H4 (cell line): ENCODE measurements at places on chromosomes 12 and 14.

GRCh38 chr12:108905725-108906124 is 25.8 kb downstream of the DAO start:
- DNase-seq, result no peak

GRCh38 chr12:94139816-94140215 is 8.6 kb upstream of the PLXNC1 start:
- no peak for DNase-seq

DNA sequence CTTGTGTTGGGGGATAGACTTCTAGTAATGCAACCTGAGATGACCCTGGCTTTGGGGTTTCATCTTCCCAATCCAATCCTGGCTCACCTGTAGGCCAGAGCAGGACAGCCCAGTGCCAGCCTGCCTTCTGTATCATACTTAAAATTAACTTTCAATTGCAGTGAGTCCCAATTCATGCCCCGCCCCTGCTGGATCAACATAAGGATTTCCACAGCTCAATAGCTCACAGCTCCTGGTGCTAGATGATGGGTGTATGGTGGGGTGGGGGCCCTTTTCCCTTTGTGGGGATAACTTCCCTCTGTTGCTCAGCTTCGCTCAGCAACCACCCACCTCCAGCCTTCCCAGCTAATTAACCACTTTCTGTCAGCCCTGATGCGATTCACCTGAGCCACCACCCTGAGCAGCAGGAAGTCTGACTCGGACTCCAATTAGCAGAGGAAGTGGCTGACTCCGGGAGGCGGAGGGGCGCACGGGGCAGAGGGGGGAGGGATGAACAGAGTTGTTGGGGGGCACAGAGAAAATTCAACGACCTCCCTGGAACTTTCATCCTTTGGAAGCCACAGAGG is 24.3 kb upstream of the CHGA start:
- DNase-seq, result no peak

DNA sequence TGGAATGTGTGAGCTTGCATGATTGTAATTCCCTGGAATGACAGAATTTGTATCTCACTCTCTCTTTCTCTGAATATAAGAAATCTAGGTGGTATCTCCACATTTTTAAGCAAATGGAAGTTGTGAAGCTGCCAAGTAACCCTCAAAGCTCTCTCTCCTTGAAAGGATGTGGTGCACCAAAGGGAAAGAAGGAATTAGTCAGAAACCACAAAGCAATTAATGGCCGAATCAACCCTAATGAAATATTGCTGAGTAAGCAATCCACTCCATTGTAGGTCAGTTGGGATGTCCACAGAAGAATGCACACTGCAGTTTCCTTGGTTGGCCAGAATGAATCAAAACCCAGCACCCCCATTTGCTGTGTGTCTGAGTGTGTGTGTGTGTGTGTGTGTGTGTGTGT is 153.5 kb downstream of the KCNA5 start:
- peak; percentile 62 for DNase-seq

DNA sequence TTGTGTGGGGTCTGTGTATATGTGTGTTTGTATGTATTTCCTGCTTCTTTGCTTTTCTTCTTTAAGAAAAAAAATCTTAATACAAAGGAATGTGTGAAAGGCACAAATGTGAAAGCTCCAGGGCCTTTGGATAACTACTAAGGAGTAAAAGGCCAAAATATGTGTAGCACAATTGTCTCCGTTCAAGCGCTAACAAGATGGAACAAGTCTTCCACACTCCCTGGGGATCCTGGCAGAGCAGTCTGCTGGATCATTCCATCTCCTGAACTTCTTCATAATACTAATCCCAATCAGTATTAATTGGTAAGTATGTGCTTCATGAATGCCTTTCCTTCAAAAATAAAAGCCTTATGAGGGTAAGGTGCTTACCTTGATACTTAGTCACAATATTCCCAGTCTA is 462.5 kb upstream of the TBX3 start:
- no peak for DNase-seq

- DNase-seq, result no peak
These were observed 274.7 kb downstream of the ZFP36L1 start for GRCh38 chr14:68518166-68518565.

- DNase-seq, result no peak
These were observed 16.2 kb downstream of the PLEKHD1 start for GRCh38 chr14:69500736-69501135.

DNA sequence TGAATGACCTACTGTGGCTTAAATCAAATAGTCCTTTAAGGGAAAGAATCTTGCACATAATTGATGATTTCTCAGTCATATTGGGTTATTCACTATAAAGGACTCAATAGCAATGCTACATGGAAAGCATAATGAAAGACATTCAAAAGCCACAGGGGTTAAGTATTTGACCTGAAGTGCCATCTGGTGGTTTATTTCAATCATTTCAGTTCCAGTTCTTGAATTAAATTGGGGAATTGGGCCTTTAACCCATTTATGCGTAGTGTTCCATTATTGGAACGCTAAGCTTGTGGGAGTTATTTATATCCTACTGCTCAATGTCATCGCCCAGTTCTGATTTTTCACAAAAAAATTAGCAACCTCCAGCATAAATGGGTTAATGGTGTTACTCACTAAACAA is 41.3 kb upstream of the C12orf71 start:
- no peak for DNase-seq

GRCh38 chr14:72723858-72724530 is 169.9 kb downstream of the DPF3 start:
- DNase-seq, result no peak

GRCh38 chr12:106239241-106239950 is 8.4 kb downstream of the CKAP4 start:
- DNase-seq, result no peak

DNA sequence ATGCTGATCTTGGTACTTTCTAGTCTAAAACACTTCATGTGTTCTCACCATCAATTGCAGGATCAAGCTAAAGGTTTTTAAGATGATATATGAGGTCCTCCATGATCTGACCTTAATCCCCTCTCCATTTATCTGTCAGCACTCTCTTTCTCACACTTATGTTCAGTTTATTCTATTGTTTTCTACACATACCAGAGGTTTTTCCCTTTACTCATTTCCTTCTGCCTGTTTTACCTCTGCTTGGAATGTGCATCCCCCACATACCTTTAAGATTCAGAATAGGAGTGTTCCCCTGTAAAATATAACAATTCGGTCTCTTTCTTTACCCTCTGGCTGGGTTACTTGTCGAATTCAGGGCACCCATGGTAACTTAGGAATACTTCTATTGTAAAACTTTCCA is 219.1 kb upstream of the PKP2 start:
- DNase-seq, result no peak

- DNase-seq, result no peak
These were observed 262.0 kb upstream of the G2E3 start for GRCh38 chr14:30296931-30297405.

- DNase-seq, result peak; percentile 99
These were observed at the start of gene EMP1 for GRCh38 chr12:13196130-13196921. Gene EMP1 (plus strand): TSS chr12:13196726. CDS start chr12:13211511, 14,785 bp downstream.

DNA sequence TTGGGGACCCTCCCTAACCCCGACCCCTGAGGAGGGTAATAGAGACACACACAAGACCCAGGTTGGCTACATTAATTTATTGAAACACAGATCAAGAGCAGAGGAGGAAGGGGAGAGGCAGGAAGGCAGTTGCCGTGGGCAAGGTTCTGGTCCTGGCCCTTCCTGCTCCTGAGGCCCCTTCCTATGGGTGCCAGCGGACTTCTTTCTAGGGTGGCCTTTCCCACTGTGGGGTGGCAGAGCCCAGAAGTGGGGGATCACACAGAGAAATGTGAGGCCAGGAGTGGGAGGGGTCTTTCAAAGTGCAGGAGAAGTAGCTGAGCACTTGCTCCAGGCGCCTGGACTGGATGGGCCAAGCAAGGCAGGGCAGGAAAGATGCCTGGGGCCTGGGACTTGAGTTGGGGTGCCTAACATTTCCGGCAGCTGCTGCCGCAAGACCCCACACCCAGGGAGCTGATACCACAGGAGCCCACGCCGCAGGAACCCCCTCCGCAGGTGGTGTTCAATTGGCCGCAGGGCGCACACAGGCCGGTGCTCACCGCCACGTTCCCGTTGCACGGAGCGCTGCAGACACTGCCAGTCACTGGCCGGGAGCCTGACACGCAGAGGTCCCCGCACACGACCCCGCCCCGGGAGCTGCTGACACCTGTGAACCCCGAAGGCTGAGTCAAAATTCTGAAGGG is 5.3 kb downstream of the KRT81 start:
- no peak for DNase-seq

DNA sequence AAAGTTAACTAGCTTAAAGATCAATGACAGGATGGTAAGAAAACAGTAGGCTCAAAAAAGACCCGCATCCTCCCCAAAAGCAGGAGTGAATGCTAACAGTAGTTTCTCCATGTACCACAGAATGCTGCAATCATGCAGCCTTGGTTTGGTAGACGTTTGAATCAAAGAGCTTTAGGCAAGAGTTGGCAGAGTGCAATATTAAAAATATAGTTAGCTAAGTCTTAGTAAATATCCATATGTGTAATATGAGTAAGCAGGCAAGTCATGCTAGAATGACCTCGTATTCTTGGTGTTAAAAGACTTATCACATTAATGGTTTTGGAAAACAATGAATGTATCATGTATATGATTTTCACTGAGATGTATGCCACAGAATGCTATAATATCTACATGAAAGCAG is 18.8 kb upstream of the KLRF1 start:
- DNase-seq, result no peak

- DNase-seq, result peak; percentile 8
These were observed 411.6 kb downstream of the CCER1 start for GRCh38 chr12:90543374-90543773.

DNA sequence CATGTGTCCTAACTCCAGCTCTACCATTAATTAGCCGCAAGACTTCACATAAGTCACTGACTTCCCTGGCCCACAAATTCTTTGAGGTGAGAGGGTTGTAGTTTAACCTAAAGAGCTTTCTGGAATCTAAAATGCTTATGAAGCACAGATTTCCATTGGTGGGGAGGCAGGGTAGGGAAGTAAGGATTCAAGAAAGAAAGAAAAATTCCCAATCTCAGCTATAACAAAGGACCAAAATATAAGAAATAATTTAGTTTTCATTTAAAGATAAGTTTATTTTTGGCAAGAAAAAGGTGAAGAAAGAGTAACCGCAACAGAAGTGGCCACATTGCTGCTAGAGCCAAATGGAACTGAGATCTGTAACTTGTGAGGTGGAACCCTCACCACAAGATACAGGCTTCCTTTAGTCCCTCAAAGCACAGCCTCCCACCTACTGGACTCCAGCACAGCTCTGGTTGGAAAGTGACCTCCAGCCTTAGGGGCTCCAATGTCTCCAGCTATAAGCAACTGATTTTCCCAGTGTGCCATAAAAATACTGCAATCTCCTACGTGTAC is 23.6 kb downstream of the DAD1 start:
- DNase-seq, result no peak

- no peak for DNase-seq
These were observed 68.9 kb downstream of the EML1 start for GRCh38 chr14:99862136-99862535.

GRCh38 chr14:91324606-91325575 is 80.4 kb upstream of the GPR68 start:
- no peak for DNase-seq

- DNase-seq, result no peak
These were observed 3.0 kb downstream of the LUM start for GRCh38 chr12:91108196-91108755.

- peak; percentile 13 for DNase-seq
These were observed 222.9 kb upstream of the SLC16A7 start for GRCh38 chr12:59372956-59373355.

DNA sequence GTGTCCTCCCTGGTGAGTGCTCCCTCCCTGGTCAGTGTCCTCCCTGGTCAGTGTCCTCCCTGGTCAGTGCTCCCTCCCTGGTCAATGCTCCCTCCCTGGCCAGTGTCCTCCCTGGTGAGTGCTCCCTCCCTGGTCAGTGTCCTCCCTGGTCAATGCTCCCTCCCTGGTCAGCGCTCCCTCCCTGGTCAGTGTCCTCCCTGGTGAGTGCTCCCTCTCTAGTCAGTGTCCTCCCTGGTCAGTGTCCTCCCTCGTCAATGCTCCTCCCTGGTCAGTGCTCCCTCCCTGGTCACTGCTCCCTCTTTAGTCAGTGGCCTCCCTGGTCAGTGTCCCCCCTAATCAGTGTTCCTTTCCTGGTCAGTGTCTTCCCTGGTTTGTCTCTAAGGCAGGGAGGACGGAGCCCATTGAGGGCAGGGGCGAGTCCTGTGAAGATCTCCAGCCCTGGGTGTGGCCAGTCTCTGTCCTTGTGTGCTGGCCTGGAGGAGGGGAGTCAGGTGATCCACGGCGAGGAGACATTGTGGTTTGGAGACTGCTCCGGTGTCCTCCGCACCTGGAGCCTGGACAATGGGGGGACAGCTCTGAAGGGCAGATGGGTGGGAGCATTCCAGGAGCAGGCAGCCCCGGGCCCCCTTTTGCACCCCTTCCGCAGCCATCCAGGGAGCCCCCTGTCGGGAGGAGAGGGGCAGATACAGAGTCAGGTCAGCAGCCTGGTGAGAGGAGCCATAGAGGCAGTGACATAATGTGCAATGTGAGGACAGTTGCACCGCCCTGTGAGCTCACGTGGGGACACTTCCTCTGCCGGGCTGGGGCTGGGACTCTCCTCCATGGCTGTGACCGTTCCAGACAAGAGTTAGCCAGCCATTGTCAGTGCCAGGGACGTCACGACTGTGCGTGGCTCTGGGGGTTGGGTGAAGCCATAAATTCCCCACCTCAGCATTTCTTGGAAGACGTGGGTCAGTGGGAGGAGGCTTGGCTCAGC is 93.4 kb downstream of the ADGRD1 start:
- DNase-seq, result no peak

DNA sequence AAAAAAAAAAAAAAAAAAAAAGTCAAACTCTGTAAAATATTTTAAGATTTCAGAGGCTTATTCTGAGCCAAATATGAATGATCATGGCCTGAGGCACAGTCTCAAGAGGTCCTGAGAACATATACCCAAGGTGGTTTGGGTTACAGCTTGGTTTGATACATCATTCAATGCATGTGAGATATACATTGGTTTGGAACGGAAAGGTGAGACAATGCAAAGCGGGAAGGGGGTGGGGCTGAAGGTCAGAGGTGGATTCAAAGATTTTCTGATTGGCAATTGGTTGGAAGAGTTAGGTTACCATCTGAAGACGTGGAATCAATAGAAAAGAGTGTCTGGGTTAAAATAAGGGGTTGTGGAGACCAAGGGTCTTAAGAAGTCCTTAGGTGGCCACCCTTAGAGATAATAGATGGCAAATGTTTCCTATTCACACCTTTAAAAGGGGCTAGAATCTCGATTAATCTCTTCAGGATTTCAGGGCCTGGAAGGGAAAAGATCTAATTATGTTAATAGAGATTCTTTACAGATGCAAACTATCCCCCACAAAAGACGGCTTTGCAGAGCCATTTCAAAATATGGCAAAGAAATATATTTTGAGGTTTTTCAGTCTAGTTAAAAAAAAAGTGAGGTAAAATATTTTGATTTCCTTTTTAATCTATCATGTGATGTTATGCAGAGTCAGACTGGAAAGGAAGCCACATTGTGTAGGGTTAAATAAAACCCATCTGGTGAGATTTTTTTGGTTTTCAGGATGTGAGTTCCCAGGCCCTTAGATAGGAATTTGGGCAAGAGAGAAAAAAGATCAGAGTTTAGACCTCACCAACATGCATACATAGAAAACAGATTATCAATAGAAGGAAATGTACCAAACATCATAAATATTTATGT is 173.8 kb upstream of the CNOT2 start:
- DNase-seq, result no peak
